ENCODE measurements at places on chromosomes 4 and X.

DNA sequence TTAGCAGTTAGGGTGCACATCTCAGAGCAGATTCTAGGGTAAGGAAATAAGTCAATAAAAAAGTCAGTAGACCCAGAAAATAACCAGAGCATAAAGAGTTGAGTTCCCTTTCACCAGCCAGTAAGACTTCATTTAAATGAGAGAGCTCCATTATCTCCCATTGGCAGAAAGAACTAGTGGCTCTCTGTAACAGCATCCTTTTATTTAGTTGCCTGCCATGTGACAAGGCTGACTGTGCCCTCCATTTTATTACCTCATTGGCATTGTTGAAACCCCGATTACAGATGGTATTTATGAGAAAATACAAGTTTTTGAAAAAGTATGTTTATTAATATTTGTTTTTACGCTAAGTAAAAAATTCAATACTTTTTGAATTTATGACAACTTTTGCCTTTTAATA lies 859.5 kb upstream of the NDST4 start:
- DNase-seq = peak; percentile 8

- no peak for DNase-seq
Observed at GRCh38 chr4:153113838-153114105, 90.5 kb upstream of the TRIM2 start.

- peak; percentile 70 for DNase-seq
Observed at GRCh38 chr4:64158648-64159326, 250.5 kb downstream of the TECRL start.

DNA sequence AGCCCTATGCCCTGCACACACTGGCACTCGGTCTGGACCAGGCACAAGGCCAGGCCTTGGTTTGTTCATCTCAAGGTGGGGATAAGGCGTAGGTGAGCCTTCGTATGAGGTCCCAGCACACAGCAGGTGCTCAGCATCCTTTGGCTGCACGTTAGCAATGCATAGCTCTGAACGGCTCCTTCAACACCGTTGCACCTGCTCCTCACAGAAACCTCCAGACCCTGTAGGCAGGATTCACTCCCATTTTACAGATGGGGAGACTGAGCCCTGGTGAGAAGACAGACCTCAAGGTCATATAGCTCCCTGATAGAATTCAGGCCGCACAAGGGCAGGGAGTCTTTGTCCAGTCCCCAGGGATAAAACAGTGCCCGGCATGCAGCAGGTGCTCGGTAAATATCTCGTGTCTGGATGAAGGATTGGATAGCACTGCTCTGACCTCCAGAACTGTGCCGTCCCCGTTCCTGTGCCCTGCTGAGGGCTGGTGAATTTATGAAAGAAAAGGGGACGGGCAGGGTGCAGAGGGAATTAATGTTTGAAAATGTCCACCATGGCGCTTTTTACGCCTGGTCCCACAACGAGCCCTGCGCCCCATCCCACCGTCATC lies 2.4 kb downstream of the PPP2R2C start:
- DNase-seq = no peak

DNA sequence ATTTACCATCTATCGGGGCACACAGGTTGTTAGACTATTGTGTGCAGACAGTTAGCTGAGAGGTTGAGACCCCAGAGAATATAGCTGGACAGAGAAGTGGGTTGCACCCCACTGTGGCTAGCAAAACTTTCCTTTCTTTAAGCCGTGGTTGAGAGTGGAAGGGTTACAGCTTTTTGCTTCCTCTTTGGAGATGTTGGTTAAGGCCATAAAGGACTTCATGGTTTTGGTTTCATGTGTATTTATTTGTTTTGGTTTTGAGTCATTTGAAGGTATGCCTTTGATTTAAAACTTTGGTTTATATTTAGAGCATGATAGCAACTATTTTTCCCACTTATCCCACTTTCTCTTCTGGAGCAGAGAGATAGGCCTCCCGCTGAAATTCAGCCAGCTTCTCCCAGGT lies 274.3 kb upstream of the IL1RAPL1 start:
- DNase-seq = no peak

GRCh38 chr4:125283707-125284279 lies 31.0 kb upstream of the FAT4 start:
- DNase-seq = peak; percentile 17

GRCh38 chrX:136292656-136293055 lies 8.1 kb upstream of the ADGRG4 start:
- DNase-seq = no peak

GRCh38 chrX:84248226-84248625 lies 60.2 kb upstream of the RPS6KA6 start:
- DNase-seq = no peak

DNA sequence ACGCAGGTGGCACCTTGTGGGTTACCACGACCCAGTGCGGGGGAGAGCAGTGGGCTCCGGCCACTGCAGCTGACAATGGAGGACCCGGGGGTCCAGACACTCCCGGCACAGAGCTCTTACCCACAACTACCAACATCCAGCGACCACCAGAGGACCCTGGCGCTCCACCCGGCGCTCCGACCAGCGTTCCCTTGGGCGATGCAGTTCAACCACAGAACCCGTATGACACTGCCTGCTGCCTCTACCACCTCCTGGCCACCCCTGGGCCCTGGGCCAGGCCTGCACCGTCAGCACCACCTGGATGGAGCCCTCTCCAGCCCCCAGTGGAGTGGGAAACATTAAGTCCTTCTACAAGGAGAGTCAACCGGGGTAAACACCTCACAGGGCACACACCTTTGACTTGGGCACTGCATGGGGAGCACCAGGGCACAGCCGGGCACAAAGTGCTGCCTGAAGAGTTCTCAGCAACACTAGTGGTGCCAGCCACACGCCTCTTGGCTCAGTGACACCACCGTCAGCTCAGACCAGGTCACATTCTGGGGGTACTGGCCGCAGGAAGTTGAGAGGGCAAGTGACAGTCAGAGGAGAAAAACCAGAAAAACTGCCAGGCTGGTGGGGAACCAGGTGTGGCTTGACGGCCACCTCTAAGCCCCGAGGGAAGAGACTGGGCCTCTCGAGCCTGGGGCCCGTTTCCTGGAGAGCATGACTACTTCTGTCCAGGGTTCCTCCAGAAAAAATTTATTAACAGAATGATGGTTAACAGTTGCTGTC lies 2.6 kb downstream of the CTBP1 start:
- peak; percentile 10 for DNase-seq

DNA sequence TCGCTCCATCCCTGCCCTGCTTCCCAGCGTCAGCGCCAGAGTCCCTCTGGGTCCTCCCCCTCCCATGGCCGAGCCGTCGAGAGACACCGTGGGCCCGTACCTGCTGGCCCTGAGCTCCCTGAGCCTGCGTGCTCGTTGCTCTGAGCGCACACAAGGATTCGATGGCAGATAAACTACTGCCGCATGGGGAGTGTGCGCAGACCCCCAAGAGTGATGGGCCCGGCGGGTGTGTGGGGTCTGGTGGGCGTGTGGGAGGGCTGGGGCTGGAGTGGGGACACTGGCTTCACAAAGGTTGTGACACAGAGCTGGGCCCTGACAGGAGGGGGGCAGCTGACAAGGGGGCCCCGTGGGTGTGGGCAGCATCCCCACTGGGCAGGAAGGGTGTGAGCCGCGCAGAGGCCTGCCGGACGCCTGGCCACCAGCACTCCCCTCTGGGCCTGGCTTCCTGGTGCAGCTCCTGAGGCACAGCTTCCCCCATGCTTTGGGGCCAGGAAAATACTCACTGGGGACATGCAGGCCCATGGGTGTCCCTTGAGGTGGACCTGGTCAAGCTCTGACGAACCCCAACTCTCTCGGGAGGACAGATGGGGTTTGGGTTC lies 4.8 kb upstream of the RGS12 start:
- no peak for DNase-seq

DNA sequence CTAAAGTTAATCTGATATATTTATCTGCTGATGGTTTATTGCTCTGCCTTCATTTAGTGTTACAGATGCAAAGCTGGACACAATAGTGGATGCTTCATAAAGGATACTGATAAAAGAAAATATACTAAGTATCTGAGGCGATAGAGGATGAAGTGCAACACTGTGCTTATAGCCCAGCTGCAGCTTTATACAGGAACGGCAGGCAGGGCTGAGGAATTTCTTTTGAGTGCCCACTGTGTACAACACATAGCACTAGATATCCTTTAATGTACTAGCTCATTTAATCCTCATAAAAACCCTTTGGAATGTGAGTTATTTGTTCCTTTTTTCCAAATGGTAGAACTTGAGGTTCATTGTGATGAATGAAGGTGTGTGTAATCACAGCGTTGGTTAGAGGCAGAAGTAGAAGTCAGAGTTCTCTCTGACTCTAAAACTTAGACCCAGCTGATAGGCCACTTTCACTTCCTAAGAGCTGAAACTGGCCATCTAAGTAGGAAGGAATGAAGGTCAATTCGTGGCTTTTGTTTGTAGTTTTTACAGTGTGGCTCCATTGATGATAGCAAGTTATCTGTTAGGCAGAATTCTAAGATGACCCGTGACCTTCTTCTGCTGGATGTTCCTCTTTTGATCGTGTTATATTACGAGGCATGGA lies 138.0 kb downstream of the VEGFC start:
- no peak for DNase-seq

DNA sequence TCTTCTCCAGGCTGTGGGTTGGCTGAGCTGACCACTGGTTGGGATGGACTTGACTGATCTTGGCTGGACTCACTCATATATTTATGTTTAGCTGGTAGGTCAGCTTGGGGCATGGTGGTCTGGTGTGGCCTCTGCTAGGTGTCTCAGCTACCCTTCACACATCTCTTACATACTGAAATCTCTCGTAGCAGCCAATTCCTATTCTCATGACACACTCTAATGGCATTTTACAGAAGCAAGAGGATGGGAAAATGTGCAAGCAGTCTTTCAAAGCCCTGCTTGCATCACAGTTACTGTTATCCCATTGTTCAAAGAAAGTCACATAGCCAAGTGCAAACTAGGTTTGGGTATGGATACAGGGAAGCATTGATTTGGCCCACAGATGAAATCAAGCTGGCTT lies 55.5 kb upstream of the PCDH18 start:
- no peak for DNase-seq

DNA sequence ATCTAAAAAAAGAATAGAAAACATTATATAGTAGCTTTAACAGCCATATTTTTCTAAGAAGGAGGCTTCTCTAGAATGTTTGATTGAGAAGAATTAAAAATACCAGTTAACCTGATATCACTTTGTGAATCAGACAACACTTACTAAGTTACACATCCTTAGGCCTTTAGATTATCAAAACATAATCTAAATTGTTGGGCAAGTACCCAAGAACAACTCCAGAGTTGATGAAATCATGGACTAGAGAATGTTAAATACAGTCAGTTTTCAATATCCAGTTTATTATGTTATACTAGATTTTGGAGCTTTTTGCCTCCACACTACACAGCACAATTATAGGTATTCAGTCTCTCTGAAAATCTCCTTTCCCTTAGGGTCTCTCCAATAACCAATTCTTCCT lies 39.6 kb downstream of the ARL13A start:
- DNase-seq = no peak

DNA sequence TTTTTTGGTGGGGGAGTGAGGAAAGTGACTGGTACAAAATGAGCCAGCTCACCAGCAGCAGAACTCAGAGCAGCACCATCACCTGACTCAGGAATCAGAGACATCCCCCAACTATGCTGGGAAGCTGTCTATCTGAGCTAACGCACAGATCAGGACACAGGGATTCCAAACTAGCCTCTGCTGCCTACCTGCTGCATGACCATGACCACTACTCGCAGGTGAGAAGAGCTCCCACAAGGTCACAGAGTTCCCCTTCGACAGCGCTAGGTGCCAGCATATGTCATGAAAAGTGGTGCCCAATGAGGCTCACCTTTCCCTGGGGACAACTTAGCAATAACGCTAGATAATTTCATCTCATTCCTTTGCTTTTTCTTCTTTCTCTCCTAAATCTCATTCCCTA lies 662.6 kb upstream of the CPEB2 start:
- no peak for DNase-seq

- no peak for DNase-seq
Observed at GRCh38 chrX:1212532-1212931, at the start of gene CRLF2. CRLF2 (minus strand) TSS chrX:1212649; CDS start chrX:1212634, 15 bp downstream.

GRCh38 chr4:8129136-8129535 lies 29.5 kb downstream of the ABLIM2 start:
- DNase-seq = no peak

DNA sequence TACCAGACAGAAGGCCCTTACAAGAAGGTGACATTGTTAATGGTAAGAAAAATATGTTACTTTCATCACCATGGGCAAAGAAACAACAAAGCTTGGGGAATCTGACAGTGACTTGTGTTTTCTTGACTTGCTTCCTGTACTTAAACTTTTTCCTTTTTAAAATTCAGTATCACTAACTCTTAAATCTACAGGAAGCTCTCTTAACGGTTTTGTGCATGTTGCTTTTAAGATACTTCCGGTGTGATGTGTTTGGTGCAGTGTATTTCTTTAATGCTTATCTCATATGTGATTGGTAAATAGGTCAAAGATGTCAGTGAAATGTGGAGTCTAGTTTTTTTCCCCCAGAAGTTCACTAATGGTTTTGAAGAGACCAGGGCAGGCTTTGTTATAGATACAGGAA lies 45.2 kb downstream of the ADH5 start:
- no peak for DNase-seq

GRCh38 chr4:7389101-7389701 lies 45.5 kb downstream of the PSAPL1 start:
- DNase-seq = no peak

DNA sequence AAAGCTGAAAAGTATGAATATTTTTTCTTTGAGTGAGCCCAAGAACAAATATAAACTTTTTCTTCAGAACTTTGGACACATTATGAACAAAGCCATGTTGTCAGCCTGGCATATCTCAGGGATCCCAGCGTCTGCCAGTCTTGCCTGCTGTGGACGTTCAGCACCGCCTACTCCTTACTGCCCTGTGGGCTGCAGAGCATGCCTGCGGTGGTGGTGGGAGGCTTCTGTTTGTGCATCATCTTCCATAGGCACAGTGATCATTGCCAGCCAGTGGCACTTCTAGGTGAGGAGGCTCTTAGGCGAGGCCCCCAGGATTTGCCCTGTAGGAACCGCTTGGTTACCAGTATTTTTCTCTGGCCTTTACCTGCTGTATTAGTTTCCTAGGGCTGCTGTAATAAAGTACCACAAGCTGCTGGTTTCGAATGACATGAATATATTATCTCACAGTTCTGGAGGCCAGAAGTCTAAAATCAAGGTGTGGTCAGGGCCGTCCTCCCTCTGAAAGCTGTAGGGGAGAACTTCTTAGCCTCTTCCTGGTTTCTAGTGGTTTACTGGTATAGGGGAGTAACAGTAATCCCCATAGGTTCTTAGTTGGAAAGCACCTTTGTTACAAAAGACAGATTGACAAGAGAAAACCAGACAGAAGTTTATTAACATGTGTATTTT lies 15.4 kb downstream of the ANXA3 start:
- no peak for DNase-seq

DNA sequence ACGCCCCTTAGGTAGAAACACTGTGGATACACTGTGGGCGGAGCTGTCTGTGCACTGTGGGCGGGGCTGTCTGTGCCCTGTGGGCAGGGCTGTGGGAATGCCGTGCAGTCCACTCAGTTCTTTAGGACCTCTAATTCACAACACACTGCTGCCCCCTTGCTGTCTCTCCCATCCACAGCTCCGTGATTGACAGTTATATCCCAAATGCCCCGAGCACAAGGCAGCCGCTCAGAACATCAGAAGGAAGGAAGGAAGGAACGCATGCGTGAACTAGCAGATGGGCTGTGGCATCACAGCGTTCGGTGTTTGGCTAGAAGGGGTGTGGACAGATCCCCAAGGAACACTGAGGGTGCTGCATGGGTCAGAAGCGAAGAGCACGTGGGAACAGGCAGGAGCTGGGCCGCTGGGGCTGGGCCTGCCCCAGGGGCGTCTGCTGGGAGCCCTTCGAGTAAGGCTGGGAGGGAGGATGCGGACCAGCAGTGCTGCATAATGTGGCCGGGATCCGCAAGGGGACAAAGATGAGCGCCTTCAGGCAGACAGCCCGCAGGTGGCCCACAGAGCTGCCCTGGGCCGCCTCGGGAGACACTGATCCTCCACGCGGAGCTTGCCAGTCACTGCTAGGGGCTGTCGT lies 29.8 kb downstream of the ACOX3 start:
- DNase-seq = peak; percentile 83
